ENCODE measurements at places on chromosomes 5 and 9. TPM values are rescaled to one million over a fixed set of nuclear protein-coding genes. Genes with fewer than 3 reads are reported as not detected.

The CCNI2 gene
- total RNA-seq, result 1.4 TPM

DNA sequence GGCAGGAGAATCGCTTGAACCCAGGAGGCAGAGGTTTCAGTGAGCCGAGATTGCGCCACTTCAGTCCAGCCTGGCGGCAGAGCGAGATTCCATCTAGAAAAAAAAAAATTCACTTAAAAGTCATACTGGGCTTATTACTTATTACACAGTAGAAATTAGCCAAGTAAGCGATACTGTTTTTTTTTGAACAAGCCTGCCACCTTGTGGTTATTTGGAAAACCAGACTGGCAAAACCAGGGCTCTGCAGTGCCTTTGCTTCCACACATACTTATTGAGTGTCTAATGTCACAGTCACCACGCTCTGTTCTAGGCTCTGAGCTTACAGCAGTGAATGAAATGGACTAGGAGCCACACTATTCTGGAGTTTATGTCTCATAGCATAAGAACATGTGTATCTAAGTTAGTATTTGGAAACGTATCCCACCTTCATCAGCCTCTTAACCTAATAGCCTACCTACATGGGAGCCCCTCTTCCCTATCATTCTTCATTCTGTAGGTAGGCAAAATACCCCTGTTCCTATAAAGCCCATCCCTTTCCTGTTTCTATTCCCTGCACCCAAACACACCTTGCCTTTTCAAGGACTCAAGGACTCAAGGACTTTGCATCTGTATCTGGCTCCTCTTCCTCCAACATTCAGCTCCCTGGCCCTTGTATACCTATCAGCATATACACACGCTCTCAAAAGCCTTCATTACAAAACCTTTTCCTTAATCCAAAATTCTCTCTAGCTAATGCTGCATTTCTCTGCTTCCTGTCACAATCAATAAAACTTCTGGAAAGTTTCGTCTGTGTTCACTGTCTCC lies 13.9 kb upstream of the BASP1 start:
- peaks cover under 1% of the 10 kb centered on the region for H3K36me3 ChIP-seq
- peak overlapping the region; percentile 50 for H3K4me3 ChIP-seq
- peak overlapping the region; percentile 72 for H3K27ac ChIP-seq
- no peak for DNase-seq
- H3K4me1 ChIP-seq, result peaks cover 11% of the 10 kb centered on the region
- no peaks in the 10 kb centered on the region for H3K27me3 ChIP-seq

The LCN15 gene
- total RNA-seq, result 0.93 TPM

DNA sequence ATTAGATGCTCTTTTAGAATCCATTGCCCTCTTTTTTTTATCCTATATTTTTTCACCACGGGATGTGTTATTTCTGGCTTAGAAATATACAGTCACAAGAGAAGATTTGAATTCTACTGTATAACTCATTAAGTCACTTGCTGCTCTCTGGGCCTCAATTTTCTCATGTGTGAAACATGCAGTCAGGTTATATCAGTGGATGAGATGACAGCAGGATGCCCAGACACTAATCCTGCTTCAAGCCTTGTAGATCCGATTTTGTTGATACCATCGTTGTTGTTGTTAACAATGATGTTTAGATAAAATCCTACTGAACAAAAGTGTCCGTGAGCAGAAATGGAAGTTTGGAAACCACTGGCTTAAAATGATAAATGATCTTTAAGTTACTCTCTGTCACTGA lies 421.9 kb upstream of the DMAC1 start:
- DNase-seq, result no peak
- no peak overlapping the region for H3K27ac ChIP-seq
- H3K4me1 ChIP-seq, result peaks cover 12% of the 10 kb centered on the region
- no peak overlapping the region for H3K4me3 ChIP-seq
- H3K36me3 ChIP-seq, result peaks cover 5% of the 10 kb centered on the region
- no peaks in the 10 kb centered on the region for H3K27me3 ChIP-seq
